ENCODE measurements at places on chromosomes 4 and X. TPM values are rescaled to one million over a fixed set of nuclear protein-coding genes. Genes with fewer than 3 reads are reported as not detected.

GRCh38 chr4:57501720-57502119 is 391.5 kb upstream of the IGFBP7 start:
- H3K4me3 ChIP-seq = no peak overlapping the region
- H3K27ac ChIP-seq = no peak overlapping the region
- H3K27me3 ChIP-seq = peaks cover 45% of the 10 kb centered on the region
- no peaks in the 10 kb centered on the region for H3K36me3 ChIP-seq

DNA sequence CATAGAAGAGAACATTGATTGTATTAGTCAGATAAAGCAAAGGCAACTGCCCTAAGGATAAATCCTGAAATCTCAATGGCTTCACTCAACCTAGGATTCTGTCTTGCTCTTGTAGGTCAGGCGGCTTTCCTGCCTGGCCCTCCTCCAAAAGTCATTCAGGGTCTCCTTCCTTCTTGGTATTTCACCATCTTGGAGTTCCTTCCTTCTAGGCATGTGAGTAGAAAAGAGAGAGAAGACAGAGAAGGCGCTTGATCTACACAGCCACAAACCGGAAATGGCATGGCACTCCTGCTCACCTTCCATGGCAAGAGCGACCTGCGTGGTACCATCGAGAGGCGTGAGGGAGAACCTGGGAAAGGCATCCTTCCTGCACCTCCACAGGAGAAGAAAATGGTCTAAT is 45.3 kb upstream of the HELT start:
- H3K4me1 ChIP-seq = peaks cover 12% of the 10 kb centered on the region
- no peaks in the 10 kb centered on the region for H3K36me3 ChIP-seq
- H3K27me3 ChIP-seq = no peaks in the 10 kb centered on the region
- no peak overlapping the region for H3K27ac ChIP-seq
- no peak overlapping the region for H3K4me3 ChIP-seq

GRCh38 chr4:88352062-88352740 is 26.5 kb upstream of the HERC6 start:
- H3K27me3 ChIP-seq = no peaks in the 10 kb centered on the region
- H3K4me1 ChIP-seq = 0 out of 2 replicates have a peak, but pooled peaks cover 8% of the 10 kb centered on the region
- no peaks in the 10 kb centered on the region for H3K36me3 ChIP-seq
- H3K4me3 ChIP-seq = no peak overlapping the region

DNA sequence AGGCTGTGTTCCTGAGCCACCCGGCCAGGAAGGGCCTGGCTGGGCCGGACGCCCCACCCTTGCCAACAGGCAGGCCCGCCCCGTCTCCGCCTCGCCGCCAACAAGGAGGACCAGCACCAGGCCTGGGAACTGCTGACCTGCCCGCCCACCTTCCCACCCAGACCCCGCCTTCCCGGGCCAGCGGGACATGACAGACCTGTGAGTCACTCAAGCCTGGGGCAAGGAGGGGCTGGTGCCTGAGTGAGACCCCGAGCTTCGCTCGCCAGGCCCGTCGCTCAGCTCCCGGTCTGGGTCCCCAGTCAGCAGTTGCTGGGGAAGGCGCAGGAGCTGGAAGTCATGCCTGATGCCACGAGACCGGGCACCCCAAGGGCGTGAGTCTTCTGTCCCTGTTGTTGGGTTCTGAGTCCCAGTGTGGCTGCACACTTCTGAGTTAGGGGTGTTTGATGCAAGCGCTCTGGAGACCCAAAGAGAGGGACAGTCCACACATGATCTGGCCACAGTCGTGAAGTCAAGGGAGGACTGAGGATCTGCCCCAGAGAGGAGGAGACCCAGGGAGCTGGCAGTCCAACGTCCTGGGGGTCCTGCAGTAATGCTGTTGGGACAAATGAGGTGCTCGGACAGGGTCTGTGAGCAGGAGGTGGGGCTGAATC is at the start of gene DNASE1L1:
Gene DNASE1L1, minus strand, starts transcription at position 33 of the 650 bp plus-strand sequence. CDS start 3,686 bp downstream, outside the sequence.
- H3K4me1 ChIP-seq = peaks cover 26% of the 10 kb centered on the region
- peak; percentile 91 for DNase-seq
- no peaks in the 10 kb centered on the region for H3K36me3 ChIP-seq
- H3K4me3 ChIP-seq = peak within 1 kb of the TSS; percentile 75
- H3K27me3 ChIP-seq = no peaks in the 10 kb centered on the region

GRCh38 chr4:83241132-83241531 is 43.5 kb downstream of the COQ2 start:
- DNase-seq = no peak
- no peak overlapping the region for H3K27ac ChIP-seq
- no peaks in the 10 kb centered on the region for H3K4me1 ChIP-seq
- H3K4me3 ChIP-seq = no peak overlapping the region
- H3K36me3 ChIP-seq = no peaks in the 10 kb centered on the region
- H3K27me3 ChIP-seq = no peaks in the 10 kb centered on the region

DNA sequence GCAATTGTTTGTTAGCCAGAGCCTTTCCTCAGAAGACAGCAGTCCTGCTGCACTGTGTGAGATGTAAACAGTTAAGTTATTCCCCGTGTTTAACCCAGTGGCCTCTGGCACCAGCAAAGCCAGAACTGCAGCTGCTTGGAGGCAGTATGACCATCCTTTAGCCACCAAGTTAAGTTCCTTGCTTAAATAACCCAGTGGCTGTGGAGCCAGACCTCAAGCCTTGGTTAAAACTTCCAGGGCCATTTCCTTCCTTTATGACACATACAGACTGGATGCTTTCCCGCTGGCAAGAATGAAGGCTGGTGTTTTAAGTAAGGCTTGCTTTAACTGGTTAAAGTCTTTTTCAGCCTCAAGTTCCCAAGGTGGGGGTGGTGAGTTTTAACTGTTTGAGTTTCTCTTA is 379.8 kb downstream of the DCAF12L2 start:
- no peaks in the 10 kb centered on the region for H3K27me3 ChIP-seq
- H3K36me3 ChIP-seq = no peaks in the 10 kb centered on the region
- H3K4me1 ChIP-seq = no peaks in the 10 kb centered on the region
- DNase-seq = peak; percentile 4

- H3K4me3 ChIP-seq = no peak overlapping the region
- peaks cover 22% of the 10 kb centered on the region for H3K4me1 ChIP-seq
- H3K27me3 ChIP-seq = no peaks in the 10 kb centered on the region
- H3K36me3 ChIP-seq = no peaks in the 10 kb centered on the region
- H3K27ac ChIP-seq = peak overlapping the region; percentile 1
Measured at GRCh38 chr4:55754754-55755350, 64.7 kb upstream of the EXOC1L start.

DNA sequence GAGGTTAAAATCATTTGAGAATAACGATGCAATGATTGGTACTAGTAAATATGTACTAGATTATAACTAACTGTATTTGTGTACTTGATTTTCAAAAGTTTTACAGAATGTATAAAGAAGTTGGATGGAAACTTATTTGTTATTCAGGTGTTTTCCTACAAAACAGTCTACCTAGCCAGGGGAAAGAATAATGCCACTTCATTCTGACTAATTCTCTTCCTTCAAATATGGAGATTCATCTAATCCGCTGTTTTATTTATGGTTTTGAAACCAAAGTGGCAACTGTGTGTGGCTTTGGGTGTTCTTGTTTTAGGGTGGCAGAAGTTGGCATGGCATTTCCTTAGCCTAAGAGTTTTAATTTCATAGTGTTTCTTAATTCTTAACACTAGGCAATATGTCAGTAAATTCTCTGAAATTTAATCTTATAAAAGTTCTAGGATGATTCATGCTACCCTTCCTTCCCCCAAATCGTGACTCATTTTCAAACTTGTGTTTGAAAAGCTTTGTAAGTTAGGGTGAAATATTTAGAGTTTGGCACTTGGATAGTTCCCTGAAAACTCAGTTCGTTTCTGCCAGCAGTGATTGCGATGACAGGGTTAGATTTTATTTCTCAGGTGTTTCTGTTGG is 62.6 kb downstream of the DCLK2 start:
- no peaks in the 10 kb centered on the region for H3K27me3 ChIP-seq
- H3K36me3 ChIP-seq = no peaks in the 10 kb centered on the region
- H3K4me3 ChIP-seq = peak overlapping the region; percentile 60
- H3K27ac ChIP-seq = peak overlapping the region; percentile 84
- peak; percentile 78 for DNase-seq

DNA sequence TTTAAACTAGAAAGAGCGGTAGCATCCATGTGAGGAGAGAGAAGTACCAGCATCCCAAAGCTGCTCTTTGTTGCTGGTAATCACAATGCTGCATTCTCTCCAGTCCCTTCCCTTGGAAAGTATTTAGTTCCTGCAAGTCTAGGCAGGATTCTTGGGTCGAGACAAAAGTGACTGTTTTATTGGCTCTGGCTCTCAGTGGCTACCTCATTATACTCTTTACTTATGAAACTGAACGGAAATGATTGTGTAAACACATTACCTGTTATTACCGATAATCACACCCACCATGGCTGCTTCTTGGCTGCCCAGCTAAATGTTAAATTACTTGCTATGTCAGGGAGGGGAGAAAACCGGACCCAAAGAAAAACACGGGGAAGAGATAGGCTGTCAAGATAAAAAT is 26.2 kb downstream of the ATXN3L start:
- no peak overlapping the region for H3K27ac ChIP-seq
- no peaks in the 10 kb centered on the region for H3K36me3 ChIP-seq
- no peak overlapping the region for H3K4me3 ChIP-seq
- H3K4me1 ChIP-seq = no peaks in the 10 kb centered on the region
- no peaks in the 10 kb centered on the region for H3K27me3 ChIP-seq
- DNase-seq = peak; percentile 3

GRCh38 chrX:107625739-107626138 is 2.6 kb upstream of the PRPS1 start:
- DNase-seq = no peak
- H3K27me3 ChIP-seq = no peaks in the 10 kb centered on the region
- no peak overlapping the region for H3K4me3 ChIP-seq

DNA sequence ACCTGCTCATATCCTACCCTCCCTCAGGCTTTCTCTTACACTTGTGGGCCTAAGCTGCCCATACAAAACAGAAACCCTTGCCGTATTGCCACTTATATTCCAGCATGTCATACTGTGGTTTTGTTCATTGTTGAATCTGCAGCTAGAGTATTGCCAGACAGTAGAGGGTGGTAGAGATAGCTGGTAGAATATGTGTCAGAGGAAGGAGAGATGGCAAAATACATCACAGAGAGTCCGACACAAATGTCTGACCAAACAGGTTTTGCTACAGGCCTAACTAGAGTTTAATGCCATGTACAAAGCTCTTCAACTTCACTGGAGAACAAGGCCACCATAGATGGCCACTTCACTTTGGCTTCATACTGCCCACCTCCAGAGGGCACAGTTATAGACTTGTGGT is 160.1 kb downstream of the EFHC2 start:
- H3K4me3 ChIP-seq = no peak overlapping the region
- DNase-seq = peak; percentile 48
- no peaks in the 10 kb centered on the region for H3K36me3 ChIP-seq
- no peaks in the 10 kb centered on the region for H3K27me3 ChIP-seq
- peaks cover 13% of the 10 kb centered on the region for H3K4me1 ChIP-seq

DNA sequence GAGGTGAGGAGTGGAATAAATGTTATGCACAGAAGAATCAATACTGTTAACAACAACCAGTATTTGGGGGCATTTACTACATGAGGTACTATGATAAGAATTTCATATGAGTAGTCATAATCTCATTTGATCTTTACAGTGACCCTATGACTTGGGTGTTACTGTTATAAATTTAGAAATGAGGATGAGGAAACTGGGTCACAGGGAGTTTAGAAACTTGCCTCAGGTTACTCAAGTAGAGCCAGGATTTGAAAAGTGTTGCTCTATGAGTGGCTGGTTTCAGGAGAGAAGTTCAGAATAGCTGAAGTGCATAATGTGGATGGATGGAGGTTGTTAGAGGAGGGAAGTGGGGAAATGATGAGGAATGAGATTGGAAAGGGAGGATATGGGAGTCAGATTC is 16.6 kb upstream of the DDIT4L start:
- no peaks in the 10 kb centered on the region for H3K36me3 ChIP-seq
- no peak for DNase-seq
- H3K4me1 ChIP-seq = no peaks in the 10 kb centered on the region
- H3K4me3 ChIP-seq = no peak overlapping the region
- H3K27ac ChIP-seq = no peak overlapping the region

DNA sequence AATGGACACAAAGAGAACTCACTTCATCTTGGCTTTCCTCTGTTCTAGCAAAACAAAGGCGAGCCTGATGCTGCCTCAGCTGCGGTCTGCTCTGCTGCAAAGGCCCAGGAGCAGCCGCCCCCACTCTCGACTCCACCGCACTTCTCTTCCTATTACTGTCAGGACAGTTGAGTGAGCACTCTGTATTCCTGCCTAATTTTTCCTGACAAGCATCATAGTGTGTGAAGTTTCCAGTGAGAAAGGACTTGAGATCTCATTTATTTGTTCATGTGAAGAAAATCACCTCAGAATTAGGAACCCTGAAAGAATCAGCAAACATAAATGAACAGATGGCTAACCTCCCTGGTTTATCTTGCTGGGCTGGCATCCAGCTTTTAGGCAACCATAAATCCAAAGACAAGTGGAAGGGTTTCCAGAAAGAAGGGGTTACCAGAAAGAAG is 15.6 kb downstream of the SCARB2 start:
- no peak overlapping the region for H3K27ac ChIP-seq
- peaks cover 29% of the 10 kb centered on the region for H3K4me1 ChIP-seq
- peaks cover 10% of the 10 kb centered on the region for H3K36me3 ChIP-seq

- no peak for DNase-seq
- H3K36me3 ChIP-seq = no peaks in the 10 kb centered on the region
Measured at GRCh38 chr4:171629182-171629581, 184.0 kb upstream of the GALNTL6 start.

DNA sequence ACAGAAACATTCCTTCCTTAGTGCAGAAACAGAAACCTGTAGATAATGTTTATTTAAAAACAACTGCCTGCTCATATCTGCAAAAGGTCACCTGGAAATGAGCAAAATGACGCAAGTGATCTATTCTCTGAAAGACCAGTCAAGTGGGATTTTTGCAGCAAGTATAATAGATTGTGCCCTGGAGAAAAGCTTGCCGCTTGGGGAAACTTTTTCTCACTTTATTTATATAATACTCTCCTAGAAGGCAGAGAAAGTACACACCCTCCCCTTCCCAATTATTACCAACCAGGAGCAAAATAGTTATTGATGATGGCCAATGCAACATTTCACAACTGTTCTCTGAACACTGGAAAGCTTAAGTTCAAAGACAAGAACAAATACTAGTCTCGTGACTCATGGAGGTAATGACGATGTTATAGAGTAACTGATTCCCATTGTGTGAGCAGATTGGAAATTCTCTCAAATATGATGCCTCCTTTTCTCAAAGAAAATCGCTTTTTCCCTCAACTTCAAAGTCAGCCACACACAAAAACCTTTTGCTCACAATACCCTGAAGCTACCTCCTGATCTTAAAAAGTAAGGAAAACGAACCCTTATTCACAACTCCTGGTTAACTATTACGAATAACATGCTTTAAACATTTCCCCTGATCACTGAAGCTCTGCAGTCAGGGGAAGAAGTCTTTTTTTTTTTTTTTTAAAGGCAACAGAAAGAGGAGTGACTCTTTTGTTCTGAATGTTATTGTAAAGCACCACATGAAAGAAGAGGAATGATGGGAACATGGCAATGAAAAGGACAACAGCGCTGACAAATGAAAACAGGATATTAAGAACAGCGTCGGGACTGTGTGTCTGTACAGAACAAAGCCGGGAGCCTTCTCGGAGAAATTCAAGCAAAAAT is 41.0 kb downstream of the MID1 start:
- peaks cover 9% of the 10 kb centered on the region for H3K36me3 ChIP-seq
- peaks cover 49% of the 10 kb centered on the region for H3K4me1 ChIP-seq
- H3K27me3 ChIP-seq = no peaks in the 10 kb centered on the region
- peak overlapping the region; percentile 97 for H3K27ac ChIP-seq

Gene SMIM10L2A
- total RNA-seq = 0.73 TPM

Gene CSAG2
- not detected for total RNA-seq

Gene SLC16A2
- total RNA-seq = 11.1 TPM

Gene DSPP
- not detected for total RNA-seq

Gene GC
- total RNA-seq = not detected

Gene RRH
- 0.18 TPM for total RNA-seq

Gene PRDX4
- 276 TPM for total RNA-seq

Gene UGT2A1
- total RNA-seq = not detected

Gene GYG2
- 0.58 TPM for total RNA-seq
